ENCODE measurements at places on chromosomes 1 and 21.

DNA sequence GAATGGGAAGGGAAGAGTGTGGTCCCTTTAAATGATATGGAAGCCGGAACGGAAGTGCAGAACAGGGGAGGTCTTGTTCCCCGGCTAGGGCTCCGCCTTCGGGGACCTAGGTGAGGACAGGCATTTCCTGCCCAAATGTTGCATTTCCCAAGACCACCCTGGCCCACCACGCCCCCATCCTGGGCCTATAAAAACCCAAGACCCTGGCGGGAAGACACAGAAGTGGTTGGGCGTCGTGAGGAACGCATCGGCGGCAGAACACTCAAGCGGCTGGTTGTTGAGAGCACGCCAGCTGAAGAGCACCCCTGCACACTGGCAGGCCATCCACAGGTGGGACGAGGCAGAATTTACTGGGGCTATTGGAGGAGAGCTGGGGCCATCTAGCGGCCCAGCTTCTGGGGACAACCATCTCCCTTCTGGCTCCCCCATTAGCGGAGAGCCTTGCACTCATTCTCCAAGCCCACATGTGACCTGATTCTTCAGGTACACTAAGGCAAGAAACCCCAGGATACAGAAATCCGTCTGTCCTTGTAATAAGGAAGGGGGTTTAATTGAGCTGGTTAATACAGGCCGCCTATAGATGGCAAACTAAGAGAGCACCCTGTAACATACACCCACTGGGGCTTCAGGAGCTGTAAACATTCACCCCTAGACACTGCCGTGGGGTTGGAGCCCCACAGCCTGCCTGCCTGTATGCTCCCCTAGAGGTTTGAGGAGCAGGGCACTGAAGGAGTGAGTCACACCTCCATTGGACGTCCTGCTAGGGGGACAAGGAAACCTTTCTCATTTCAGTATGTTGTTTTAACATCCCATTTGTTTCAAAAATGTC lies 1327.9 kb downstream of the BRINP3 start:
- DNase-seq: no peak

DNA sequence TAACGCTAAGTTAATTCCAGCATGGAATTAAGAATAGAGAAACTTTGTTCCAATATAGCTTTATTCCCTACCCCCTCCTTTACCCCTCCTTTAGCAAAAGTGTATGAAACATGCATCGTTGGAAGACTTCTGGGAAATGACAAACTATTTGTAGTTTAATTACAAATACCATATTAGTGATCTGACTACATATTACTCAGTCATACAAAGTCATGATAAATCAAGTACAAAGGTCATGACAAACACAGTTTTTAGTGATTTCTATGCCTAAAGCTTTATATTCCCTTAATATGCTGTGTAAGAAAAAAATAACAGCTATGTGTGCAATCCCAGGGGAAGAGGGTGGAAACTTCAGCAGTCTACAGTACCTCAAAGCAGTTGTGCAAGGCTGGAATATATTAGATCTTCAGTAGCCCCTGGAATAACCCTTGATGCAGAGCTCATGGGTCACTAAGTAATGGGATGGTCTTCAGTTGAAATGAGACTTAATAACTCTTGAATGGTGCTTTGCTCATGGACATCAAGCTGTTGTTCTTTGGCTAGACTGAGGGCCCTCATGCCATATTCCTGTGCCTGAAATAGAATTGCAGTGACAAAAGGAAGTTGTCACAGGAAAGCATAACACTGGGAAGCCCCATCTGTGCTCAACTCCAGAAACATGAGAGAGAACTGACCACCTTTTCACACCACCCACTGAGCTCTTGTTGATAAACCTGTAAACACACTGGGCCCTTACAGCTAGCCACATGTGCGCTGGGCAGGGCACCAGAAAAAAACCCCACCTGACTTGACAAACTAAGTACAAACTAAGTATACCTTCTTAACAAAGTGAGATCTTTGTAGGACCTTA lies 25.3 kb downstream of the ZMYND12 start:
- DNase-seq: no peak

DNA sequence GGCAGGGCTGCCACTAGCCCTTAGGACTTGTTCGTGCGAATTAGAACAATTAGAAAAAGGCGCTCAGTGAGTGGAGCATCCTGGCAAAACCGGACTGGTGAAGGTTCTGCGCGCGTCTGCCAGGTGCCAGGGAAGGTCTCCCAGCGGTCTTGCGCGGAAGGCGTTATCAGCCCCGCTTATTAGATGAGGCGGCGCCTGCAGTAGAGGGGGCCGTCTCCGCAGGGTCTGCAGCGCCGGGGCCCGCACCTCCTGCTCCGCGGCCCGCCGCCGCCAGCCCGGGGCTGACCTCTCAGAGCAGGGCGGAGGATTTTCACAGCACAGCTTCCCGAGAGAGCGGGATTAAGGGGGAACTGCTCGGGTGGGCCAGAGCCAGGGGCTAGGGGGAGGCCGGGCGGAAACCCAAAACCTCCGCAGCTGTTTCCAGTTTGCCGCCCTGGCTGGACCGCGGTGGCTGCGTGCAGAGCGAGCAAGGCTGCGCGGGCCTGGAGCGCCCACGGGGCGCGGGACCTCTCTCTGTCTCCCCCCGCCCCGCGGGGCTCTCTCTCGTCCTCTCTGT lies 155.2 kb downstream of the FOXD2 start:
- no peak for DNase-seq

- no peak for DNase-seq
These were observed 11.9 kb upstream of the DUSP10 start for GRCh38 chr1:221753828-221754188.

DNA sequence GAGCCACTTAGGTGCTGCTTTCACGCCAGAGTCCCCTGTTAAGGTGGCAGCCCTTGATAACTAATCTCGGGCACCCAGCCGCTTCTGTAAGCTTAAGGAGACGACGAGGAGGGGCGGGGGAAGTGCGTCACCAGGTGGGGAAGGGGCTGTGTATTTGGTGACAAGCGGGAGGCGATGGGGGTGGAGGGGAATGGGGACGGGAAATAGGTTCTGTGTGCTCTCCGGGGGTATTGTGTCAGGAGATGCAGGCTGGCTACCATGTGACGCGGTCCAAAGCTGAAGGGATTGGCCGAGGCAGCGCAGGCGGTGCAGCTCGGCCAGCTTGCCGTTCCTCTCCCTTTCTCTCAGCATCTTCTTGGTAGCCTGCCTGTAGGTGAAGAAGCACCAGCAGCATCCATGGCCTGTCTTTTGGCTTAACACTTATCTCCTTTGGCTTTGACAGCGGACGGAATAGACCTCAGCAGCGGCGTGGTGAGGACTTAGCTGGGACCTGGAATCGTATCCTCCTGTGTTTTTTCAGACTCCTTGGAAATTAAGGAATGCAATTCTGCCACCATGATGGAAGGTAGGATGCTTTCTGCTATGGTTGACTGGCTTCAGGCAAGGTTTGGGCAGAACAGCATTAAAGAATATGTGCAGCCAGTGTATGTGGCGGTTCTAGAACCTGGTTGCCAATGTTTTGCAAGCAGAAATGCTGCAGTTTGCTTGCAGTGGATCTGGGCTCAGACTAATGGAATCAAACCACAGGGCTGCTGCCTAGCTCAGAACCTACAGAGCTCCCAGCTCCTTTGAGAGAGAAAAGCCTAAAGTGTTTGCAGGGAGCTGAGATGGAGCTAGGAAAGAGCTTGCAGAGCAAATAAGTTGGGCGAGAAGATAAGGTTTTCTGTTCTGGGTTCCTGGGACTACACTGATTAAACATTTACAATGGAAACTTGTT lies at the start of gene SGIP1:
TSS of gene SGIP1 (plus strand) at position 350 of the 937 bp plus-strand sequence. CDS start at position 556, 206 bp downstream.
- peak; percentile 79 for DNase-seq

DNA sequence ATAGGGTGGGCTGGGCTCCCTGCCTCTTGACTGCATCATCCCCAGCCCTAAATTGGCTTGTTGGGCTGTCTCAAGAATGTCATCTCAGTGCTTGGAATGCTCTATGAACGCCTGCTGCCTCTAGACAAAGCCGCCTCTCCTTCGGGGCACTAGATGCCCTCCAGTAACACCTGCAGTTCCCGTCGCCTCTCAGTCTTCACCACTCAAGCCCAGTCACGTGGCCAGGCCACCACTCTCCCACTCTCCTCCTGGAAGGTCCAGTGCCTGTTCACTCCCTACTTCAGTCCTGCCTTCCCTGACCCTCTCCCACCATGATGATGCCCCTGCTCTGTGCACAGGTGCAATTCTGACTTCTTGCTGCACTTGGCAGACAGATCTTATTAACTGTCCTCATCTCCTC lies 7.0 kb downstream of the TAS1R2 start:
- no peak for DNase-seq

DNA sequence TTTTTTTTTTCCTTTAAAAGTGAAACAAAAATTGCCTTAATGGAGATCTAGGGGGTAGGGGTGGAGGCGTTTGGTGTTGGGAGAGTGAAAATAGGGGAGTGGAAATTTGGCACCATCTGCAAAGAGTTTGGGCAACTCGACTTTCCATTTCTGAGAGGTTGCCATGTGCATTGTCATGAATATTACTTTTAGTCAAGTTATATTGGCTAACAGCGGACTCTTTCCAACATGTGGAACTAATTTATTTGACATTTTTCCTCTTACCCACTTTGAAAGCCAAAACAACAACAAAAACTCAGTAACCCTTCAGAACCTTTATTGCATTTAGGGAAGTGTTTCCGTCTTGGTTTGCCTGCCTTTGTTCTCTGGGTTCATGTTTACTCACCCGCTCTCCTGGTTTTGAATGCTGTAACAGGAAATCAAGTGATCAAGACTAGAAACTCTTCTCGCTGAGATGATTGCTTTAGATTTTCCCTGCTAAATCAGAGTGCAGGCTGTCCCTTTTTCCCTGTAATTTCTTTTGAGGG lies 70.4 kb downstream of the CACHD1 start:
- DNase-seq: peak; percentile 60

Measured in fibroblast of pulmonary artery (primary cell).